ENCODE measurements at places on chromosomes 1 and 21. TPM values are rescaled to one million over a fixed set of nuclear protein-coding genes. Genes with fewer than 3 reads are reported as not detected.

KCNN3 gene
- total RNA-seq: 5.6 TPM

DNA sequence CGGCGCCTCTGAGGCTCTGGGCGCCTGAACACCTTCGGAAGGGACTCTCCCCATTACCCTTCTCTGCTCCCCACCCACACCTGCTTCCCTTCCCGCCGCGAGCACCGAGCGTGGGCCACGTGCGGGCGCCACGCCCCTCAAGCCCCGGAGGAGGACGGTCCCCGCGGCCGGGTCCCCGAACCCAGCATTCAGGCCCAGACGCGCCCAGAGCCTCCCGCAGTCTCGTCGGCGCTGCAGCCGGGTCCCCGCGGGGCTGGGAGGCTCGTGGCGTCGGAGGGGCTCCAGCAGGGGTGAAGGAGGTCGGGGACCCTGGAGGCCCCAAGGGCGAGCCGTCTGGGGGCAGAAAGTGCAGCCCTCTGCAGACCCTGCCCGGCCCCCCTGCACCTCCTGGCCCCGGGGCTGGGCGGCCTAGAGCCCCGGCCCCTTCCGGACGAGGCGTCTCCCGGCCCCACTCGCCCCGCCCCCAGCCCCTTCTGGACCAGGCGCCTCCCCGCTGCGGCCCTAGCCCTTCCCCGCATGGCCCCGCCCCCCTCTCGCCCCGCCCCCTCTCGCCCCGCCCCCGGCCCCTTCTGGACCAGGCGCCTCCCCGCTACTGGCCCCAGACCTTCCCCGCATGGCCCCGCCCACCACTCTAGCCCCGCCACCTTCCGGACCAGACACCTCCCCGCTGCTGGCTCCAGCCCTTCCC lies 378 bp upstream of the SMIM1 start:
- peak overlapping the region; percentile 30 for H3K4me3 ChIP-seq
- peak; percentile 98 for DNase-seq
- H3K4me1 ChIP-seq: peaks cover 29% of the 10 kb centered on the region
- H3K36me3 ChIP-seq: no peaks in the 10 kb centered on the region
- H3K27ac ChIP-seq: no peak overlapping the region
- H3K27me3 ChIP-seq: no peaks in the 10 kb centered on the region

CNR2 gene
- total RNA-seq: 0.57 TPM

DNA sequence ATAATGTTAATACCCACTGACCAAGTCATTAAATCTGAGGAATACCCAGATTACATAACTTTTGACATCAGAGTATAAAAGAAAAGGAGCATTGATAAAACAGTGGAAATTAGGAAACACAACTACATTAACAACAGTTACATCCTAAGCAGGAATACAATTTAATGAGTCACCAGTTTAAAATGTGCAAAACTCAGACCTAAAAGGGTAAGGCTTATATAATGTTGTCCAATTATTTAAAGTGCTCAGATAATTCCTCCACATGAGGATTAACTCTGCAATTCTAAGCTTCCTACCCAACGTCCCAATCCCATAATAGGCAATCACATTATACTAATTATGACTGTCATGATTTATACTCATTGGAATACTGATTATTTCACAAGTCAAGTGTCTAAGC lies 50.5 kb downstream of the ABL2 start:
- no peak for DNase-seq
- peaks cover 2% of the 10 kb centered on the region for H3K4me1 ChIP-seq
- H3K4me3 ChIP-seq: no peak overlapping the region
- no peak overlapping the region for H3K27ac ChIP-seq

TSPAN2 gene
- 9.9 TPM for total RNA-seq

SDC3 gene
- 58.7 TPM for total RNA-seq

DNA sequence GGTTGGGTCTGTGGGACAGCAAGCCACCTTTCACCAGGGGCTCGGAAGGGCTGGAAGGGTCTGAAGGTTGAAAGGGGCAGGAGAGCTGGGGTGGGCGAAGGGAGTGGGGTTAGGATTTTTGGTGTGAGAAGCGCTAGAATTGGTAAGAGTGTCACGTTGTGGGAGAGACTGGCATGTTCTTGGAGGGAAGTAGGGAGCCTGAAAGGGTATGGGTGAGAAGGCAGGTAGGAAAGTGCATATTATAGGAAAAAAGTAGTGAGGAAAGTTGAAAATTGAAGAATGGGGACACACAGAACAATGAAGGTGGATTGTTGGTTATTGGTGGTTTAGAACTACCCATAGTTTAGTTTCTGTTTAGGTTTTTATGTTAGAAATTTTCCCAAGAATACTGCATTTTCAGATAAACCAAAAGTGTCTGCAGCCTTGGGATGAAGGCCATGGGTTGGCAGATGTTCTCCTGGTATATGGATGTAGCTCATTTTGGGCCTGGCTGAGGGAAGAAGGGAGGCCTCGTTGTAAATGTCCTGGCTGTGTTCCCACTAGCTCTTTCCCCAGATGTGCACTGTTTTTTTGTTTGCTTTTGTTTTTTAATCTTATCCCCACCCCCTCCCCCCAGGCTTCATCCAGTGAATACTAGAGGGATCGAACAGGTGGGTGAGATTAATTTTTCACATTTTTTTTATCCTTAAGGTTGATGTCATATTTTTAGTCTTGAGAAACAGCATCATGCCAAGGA lies 1.2 kb downstream of the LRRC42 start:
- H3K27me3 ChIP-seq: no peaks in the 10 kb centered on the region
- peak overlapping the region; percentile 85 for H3K27ac ChIP-seq
- no peaks in the 10 kb centered on the region for H3K4me1 ChIP-seq
- H3K4me3 ChIP-seq: peak overlapping the region; percentile 72
- H3K36me3 ChIP-seq: no peaks in the 10 kb centered on the region
- DNase-seq: no peak

RXRG gene
- 0.44 TPM for total RNA-seq

DNA sequence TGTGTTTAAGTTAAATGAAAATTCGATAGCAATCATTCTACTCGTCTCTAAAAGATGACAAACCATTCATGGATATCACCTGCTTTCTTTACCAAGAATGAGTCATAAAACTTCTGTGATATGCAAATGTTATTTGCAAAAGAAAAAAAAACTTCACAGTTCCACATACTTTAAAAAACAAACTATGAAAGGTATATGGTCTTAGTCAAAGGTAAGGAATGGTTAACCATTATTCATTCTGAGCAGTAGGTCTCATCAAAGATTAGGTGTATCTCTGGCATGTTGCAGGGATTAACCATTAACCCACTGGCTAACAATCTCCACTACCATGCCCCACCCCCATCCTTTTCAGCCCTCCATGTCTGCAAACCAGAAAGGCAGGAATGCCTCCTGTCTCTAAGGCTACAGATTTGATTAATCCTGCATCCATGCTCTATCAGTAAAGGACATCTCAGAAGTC lies 44.4 kb downstream of the PTPN14 start:
- peak overlapping the region; percentile 43 for H3K4me3 ChIP-seq
- H3K36me3 ChIP-seq: no peaks in the 10 kb centered on the region
- H3K4me1 ChIP-seq: peaks cover 5% of the 10 kb centered on the region
- H3K27me3 ChIP-seq: no peaks in the 10 kb centered on the region
- DNase-seq: no peak
